CD8-positive, alpha-beta memory T cell (primary cell): ENCODE measurements at places on chromosomes 2 and 18. TPM values are rescaled to one million over a fixed set of nuclear protein-coding genes. Genes with fewer than 3 reads are reported as not detected.

The C2orf69 gene
- 19.8 TPM for total RNA-seq

The ABCA12 gene
- total RNA-seq = not detected

The ANKRD30B gene
- not detected for total RNA-seq

The G6PC2 gene
- not detected for total RNA-seq

The CYP26B1 gene
- not detected for total RNA-seq

The PTPRN gene
- total RNA-seq = not detected

The CNGA3 gene
- not detected for total RNA-seq

The KCNS3 gene
- not detected for total RNA-seq

The HTR2B gene
- not detected for total RNA-seq

The ASTL gene
- total RNA-seq = 16.2 TPM

The EFEMP1 gene
- total RNA-seq = not detected

GRCh38 chr2:143575340-143575739 is 446.1 kb downstream of the ARHGAP15 start:
- H3K36me3 ChIP-seq = no peaks in the 10 kb centered on the region
- no peaks in the 10 kb centered on the region for H3K4me1 ChIP-seq
- H3K4me3 ChIP-seq = no peak overlapping the region
- no peaks in the 10 kb centered on the region for H3K27me3 ChIP-seq

GRCh38 chr18:24189007-24189528 is 50.2 kb downstream of the CABYR start:
- H3K36me3 ChIP-seq = no peaks in the 10 kb centered on the region
- H3K4me3 ChIP-seq = no peak overlapping the region
- H3K27ac ChIP-seq = no peak overlapping the region
- no peaks in the 10 kb centered on the region for H3K4me1 ChIP-seq
- no peak for DNase-seq
- no peaks in the 10 kb centered on the region for H3K27me3 ChIP-seq

GRCh38 chr2:88247531-88247930 is 77.4 kb downstream of the THNSL2 start:
- DNase-seq = no peak
- no peaks in the 10 kb centered on the region for H3K4me1 ChIP-seq
- no peaks in the 10 kb centered on the region for H3K27me3 ChIP-seq
- H3K36me3 ChIP-seq = no peaks in the 10 kb centered on the region
- H3K4me3 ChIP-seq = no peak overlapping the region
- no peak overlapping the region for H3K27ac ChIP-seq

DNA sequence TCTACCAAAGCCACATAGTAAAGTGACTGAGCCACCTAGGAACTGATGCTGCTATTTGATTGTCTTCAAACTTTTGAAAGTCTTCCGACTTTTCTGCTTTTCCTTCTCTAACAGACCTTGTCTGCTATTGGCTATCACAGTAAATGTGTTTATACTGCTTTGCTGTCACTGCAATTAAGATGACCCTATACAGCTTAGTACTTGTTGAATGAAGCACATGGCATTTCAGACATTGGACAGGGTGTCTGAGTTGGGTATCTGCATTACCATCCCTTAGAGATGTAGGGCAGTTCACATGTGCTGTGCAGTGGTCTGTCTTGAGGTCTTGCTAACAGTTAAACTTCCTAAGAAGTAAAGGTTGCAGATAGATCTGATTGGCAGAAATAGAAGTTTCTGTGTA is 3.6 kb downstream of the WDR43 start:
- H3K4me1 ChIP-seq = peaks cover 40% of the 10 kb centered on the region
- H3K27ac ChIP-seq = no peak overlapping the region
- no peaks in the 10 kb centered on the region for H3K27me3 ChIP-seq
- H3K4me3 ChIP-seq = no peak overlapping the region

GRCh38 chr2:148987286-148987685 is 51.2 kb upstream of the LYPD6B start:
- H3K4me1 ChIP-seq = no peaks in the 10 kb centered on the region
- H3K27ac ChIP-seq = no peak overlapping the region
- no peak overlapping the region for H3K4me3 ChIP-seq
- DNase-seq = no peak
- no peaks in the 10 kb centered on the region for H3K27me3 ChIP-seq
- no peaks in the 10 kb centered on the region for H3K36me3 ChIP-seq

GRCh38 chr2:100242476-100242875 is 79.8 kb downstream of the LONRF2 start:
- no peaks in the 10 kb centered on the region for H3K4me1 ChIP-seq
- DNase-seq = no peak
- H3K4me3 ChIP-seq = no peak overlapping the region

- H3K27ac ChIP-seq = no peak overlapping the region
- H3K27me3 ChIP-seq = no peaks in the 10 kb centered on the region
- DNase-seq = no peak
- no peaks in the 10 kb centered on the region for H3K4me1 ChIP-seq
These were observed 216.5 kb downstream of the CDCA7 start for GRCh38 chr2:173571021-173571821.

DNA sequence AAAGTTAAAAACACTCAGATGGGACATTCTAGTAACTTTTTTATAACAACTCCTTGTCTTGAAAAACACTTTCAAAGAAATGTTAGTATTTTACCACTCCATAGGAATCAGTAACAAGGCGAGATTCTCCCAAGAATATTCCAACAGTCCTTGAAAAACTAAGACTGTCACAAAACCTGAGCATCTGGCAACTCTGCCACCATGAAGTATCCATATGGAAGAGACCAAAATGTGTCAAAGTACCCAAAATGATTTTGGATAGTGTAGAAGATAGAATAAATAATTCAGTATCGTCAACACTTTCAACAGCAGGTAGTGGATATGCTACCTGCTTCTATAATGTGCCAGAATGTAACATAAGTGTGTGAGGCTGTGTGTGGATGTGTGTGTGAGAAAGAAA is 361.8 kb downstream of the ZEB2 start:
- no peaks in the 10 kb centered on the region for H3K36me3 ChIP-seq
- no peaks in the 10 kb centered on the region for H3K27me3 ChIP-seq
- H3K4me3 ChIP-seq = no peak overlapping the region
- no peaks in the 10 kb centered on the region for H3K4me1 ChIP-seq
- no peak for DNase-seq

- H3K4me3 ChIP-seq = no peak overlapping the region
- no peak for DNase-seq
- H3K4me1 ChIP-seq = no peaks in the 10 kb centered on the region
- H3K27me3 ChIP-seq = no peaks in the 10 kb centered on the region
- no peak overlapping the region for H3K27ac ChIP-seq
- no peaks in the 10 kb centered on the region for H3K36me3 ChIP-seq
These were observed 76.0 kb upstream of the CELF4 start for GRCh38 chr18:37641573-37641972.

DNA sequence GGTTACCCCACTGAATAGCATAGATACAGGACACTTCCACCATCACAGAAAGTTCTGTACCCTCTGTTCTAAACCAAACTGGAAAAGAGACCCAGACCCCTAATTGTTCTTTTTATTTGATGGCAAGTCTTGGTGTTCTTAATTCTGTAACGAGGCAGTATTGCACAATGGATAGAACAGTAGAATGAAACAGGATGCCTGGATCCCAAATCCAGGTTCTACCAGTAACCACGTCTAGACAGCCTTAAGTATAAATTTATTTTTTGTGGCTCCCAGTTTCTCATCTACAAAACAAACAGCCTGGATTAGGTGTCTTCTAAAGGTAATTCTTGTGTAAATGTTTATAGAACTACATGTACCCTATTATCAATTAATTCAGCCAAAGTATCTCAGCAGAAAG is 23.7 kb downstream of the SMC6 start:
- no peak overlapping the region for H3K27ac ChIP-seq
- no peaks in the 10 kb centered on the region for H3K27me3 ChIP-seq
- no peaks in the 10 kb centered on the region for H3K36me3 ChIP-seq
- DNase-seq = no peak
- H3K4me1 ChIP-seq = no peaks in the 10 kb centered on the region

DNA sequence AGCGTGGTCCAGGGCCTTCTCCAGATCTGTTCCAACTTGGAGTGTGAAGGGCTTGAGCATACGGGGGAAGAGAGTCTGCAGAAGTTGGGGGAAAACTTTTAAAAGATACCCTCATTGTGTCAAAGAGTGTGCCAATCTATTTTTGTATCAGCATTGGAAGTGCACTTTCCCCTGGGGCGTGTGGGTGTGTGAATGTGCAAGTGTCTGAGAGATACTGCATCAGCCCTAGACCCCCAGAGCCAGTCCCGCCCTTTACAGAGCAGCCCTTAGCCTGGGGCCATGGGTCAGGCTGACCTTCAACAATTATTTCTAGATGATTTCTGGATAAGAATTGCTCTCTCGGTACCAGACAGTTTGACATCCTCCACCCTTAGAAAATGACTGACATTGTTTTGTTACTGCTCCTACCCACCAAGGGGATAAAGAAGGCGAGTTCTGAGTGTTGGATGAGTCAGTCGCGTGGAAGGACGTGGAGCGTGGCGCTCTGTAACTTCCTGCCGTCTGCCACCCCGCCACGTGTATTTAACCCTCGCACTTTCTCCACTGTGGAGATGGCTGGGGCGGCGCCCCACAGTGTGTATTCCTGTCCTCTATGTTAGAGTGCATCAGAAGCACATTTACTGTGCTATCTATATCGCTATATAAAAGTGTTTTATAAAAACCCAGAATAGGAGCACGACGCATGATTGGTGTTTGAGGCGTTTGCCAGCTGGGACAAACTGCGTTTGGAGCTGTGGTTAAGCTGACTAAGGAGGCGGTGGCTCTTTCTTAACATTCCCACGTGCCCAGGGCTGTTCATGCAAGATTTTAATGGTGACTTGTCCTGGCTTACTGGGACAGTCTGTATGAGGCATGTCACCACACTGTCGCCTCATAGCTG is 122.6 kb downstream of the CABLES1 start:
- H3K27ac ChIP-seq = no peak overlapping the region
- no peaks in the 10 kb centered on the region for H3K27me3 ChIP-seq
- no peaks in the 10 kb centered on the region for H3K36me3 ChIP-seq
- peaks cover 31% of the 10 kb centered on the region for H3K4me1 ChIP-seq

DNA sequence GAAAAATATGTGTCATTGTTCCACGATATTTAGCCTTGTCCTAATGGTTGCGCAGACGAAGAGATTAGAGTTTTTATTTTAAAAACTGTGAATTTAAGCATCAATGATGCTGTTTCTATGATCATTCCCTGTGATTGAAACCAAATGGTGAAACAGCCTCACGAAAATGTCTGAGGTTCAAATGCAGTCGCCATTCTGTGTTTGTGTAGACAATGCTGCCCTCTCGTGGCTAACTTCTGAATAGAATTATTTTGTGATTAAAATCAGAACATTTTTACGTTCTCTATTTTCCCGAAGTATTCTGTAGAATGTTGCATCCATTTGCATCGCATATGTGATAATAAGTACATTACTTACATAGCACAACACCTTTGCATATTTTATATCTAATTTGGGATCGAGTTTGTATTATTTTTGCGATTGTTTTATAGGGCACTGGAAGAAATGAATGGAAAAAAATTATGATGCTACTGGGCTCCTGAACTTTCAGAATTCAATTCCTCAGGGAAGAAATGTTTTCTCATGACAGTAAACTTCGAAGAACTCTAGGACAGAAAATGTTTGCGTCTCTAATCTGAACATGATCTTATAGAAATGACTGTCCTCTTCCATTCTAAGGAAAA is 54.8 kb upstream of the CREB1 start:
- H3K4me1 ChIP-seq = peaks cover 5% of the 10 kb centered on the region
- no peak overlapping the region for H3K27ac ChIP-seq
- H3K4me3 ChIP-seq = no peak overlapping the region
- H3K36me3 ChIP-seq = no peaks in the 10 kb centered on the region
- DNase-seq = peak; percentile 51

GRCh38 chr2:24497685-24498084 is 6.6 kb downstream of the NCOA1 start:
- no peak overlapping the region for H3K4me3 ChIP-seq
- no peak for DNase-seq
- no peaks in the 10 kb centered on the region for H3K36me3 ChIP-seq
- H3K27ac ChIP-seq = no peak overlapping the region
- H3K4me1 ChIP-seq = peaks cover 33% of the 10 kb centered on the region

GRCh38 chr2:239308661-239309397 is 92.0 kb downstream of the HDAC4 start:
- no peak overlapping the region for H3K27ac ChIP-seq
- no peak overlapping the region for H3K4me3 ChIP-seq
- peaks cover 3% of the 10 kb centered on the region for H3K4me1 ChIP-seq
- no peak for DNase-seq
- H3K36me3 ChIP-seq = no peaks in the 10 kb centered on the region

DNA sequence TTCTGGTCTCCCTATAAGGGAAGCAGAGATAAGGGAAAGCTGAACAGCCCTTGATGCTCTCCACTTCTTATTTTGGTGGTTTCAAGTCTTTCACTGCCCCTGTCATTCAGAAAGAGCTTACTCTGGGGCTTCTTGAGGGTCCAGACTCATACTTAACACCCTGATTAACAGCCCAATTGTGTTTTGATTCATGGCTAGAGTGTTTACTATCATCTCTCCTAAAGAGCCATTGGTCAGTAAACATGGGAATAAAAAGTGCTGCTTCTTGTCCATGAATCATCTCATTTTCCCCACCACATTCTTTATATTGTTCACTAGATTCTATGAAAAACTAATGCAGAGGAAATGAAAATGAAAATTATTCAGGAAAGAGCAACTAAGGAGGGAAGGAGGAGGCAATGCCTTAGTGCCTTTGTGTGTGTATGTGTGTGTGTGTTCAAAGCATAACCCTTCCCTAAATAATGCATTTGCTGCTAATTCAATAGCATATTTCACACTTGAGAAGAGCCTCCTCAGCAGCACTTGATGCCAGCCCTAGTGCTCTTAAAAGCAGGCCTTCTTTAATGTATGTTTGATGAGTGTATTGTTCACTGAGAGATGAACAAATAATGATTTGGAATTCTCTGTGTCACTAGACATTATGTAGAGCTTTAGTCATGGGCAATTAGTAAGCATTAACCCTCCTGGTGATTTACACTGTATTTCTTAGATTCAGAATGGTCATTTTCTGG is 63.5 kb downstream of the DCC start:
- H3K4me3 ChIP-seq = no peak overlapping the region
- no peak overlapping the region for H3K27ac ChIP-seq
- H3K36me3 ChIP-seq = no peaks in the 10 kb centered on the region
- no peaks in the 10 kb centered on the region for H3K27me3 ChIP-seq
- no peak for DNase-seq

DNA sequence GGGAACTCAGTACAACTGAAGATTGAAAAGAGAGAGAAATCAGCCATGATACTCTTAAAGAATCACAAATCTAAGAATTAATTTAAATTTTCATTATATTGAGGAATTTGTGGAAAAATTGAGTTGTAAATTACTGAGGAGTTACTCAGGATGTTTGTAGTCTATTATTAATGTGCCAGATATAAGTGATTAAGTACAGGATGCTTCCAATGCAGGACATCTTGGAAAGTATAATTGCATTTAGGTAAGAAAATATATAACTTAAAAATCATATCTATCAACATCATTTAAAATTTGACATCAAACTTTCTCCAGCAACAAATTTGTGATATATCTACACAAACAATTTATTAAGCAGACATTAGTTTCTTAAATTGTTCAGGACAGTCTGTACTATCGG is 1.3 kb downstream of the CALCRL start:
- H3K4me3 ChIP-seq = no peak overlapping the region
- no peaks in the 10 kb centered on the region for H3K27me3 ChIP-seq
- no peaks in the 10 kb centered on the region for H3K4me1 ChIP-seq
- H3K27ac ChIP-seq = no peak overlapping the region
- no peaks in the 10 kb centered on the region for H3K36me3 ChIP-seq
